Endothelial cell (in vitro differentiated cells): ENCODE measurements at places on chromosomes 16 and 17.
A peak's percentile ranks its signal among the peaks of the same experiment; 100 is the strongest.

DNA sequence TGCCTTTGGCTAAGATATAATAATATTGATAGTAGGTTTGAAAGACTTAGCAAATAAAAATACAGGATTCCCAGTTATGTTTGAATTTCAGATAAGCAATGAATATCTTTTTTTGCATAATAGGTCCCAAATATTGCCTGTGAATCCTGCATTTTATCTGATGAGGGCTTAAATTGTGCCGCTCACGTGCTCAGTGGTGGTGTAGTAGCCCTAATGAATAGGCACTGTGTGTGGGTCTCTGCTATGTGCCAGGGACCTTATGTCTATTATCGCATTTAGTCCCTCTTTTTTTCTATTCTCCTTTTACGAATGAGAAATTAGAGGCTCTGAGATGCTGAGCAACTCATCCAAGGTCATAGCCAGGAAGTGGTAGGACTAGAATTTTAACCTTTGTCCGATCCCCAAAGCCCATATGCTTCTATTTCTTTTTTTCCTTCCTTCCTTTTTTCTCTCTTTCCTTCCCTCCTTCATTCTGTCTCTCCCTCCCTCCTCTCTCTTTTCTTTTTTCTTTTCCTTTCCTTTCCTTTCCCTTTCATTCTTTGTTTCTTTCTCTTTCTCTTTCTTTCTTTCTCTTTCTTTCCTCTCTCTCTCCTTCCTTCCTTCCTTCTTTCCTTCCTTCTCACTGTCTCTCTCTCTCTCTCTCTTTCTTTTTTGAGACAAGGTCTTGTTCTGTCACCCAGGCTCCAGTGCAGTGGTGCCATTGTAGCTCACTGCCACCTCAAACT is 47.2 kb downstream of the RGS9 start:
- DNase-seq = no peak

- peak; percentile 73 for DNase-seq
Measured at GRCh38 chr16:57084257-57084770, 8.1 kb upstream of the CPNE2 start.

DNA sequence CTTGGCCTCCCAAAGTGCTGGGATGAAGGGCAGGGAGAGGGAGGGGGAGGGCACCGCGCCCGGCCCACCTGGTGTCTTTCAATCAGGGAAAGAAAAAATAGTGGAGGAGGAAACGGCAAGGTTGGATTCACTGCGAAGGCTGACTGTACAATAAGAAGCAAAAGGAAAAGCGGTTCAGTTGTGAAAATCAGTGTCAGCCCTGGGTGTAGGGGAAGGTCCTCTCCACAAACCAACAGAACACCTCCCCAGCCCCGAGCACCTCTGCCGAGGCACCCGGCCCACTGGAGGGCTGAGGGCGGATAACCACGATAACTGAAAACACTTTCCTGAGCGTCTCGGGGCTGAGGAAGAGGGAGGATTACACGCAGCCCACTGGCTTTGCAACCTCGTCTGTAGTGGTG is 1.4 kb upstream of the SPG7 start:
- no peak for DNase-seq

DNA sequence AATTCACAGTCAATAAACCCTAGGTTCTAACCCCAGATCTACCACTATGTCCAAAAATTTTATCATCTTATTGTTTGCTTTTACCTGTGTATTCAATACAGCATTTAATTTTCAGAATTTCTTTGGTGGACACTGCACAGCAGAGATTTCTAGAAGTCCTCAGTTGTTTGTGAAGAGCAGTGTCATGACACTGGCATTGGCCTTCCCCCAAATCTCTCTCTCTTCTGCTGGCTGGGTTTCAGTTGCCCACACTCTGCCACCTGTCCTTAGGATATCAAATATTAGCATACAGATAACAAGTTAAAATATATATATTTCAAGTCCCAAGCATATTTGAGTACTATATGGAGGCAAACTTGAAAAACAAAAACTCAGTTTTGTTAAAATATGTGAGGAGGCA is 2.0 kb upstream of the THUMPD1 start:
- DNase-seq = no peak

- no peak for DNase-seq
Measured at GRCh38 chr17:52024300-52024870, 134.1 kb downstream of the CA10 start.

GRCh38 chr16:57131351-57131970 is 39.1 kb downstream of the CPNE2 start:
- no peak for DNase-seq

- no peak for DNase-seq
Measured at GRCh38 chr16:57756424-57757325, 21.1 kb downstream of the KATNB1 start.

- no peak for DNase-seq
Measured at GRCh38 chr16:23754594-23755483, at the start of gene CHP2. Gene CHP2, plus strand, starts transcription at chr16:23755026. Its CDS starts 24 bp downstream, at chr16:23755050.

GRCh38 chr17:63279498-63280230 is 166.4 kb downstream of the CYB561 start:
- DNase-seq = no peak

DNA sequence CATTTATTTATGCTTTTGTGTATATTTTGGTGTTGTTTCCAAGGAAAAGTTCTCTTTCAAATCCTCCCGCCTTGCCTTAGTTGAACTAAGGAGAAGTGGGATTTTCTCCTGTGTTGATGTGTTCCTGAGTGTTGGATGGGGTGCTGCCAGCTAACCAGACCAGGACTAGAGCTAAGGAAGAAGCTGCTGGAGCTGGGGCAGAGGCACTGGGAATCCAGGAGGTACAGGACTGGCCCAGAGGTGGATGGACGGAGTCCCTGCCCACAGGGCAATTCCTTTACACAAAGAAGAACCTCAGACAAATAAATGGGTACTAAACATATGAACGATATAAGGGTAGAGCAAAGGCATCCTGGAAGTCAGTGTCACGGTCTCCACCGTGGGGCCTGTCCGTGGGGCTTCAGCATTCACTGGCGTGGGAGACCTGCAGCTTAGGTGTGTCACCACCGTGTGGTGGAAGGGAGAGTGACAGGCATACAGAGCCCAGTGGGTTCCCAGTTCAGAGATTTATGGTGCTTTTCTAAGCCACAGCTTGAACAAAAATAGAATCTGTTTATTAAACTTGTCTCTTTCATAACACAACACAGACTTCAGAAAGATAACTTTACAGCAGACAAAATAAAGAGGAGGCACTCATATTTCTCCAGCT is 270.7 kb downstream of the NTN1 start:
- DNase-seq = peak; percentile 45

DNA sequence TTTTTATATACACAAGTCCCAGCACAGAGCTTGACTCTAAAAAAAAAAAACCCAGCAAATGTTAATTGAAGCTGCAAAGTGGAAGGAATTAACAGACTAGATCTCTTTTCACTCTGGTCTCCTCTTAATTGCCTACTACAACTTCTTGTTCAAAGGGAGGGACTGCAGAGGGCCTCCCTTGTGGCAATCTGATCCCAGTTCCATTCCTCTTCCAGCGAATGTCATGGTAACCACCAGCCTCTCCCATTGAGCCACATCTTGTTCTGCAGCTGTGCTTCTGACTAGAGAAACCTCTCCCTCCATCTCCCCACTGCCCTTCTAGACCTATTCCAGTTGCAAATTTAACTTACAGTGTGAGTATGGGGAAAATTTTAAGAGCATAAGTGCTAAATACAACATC is 5.9 kb downstream of the SUPT6H start:
- DNase-seq = no peak

DNA sequence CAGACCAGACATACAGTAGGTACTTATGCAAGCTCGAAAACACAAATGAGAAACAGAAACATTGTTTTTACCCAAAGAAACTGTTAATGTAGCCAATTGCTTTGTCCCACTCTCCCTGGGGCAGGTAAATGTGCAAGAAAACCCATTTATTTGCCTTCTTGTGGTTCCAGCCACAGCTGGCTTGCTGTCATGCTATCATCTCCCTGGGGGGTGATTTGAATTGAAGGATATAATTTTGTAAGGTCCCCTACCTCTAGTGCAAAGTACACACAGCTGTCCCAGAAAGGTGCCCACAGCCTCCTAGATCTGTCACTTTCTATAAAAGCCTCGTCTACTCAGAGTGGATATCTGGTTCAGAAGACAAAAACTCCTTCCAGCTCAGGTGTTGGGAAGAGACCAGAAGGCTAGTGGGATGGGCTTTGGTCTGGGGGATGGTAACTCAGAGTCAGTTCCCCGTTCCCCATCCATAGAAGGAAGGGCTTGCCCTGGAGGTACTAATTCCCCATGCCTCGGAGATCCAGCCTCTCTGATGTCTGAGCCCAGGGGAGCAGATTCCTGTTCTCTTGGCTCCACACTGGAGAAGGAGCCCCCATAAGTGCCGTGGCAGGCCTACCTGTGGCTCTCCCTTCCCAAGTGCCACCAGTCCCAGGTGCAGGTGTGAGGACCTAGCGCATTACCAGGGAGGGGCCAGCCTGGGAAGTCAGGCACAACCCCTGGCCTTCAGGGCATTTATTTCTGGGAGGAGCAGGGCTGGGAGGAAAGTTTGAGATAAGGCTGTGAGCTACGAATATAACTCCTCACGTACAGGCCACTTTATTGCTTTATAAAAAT is 2.4 kb upstream of the PRR15L start:
- DNase-seq = no peak

GRCh38 chr17:47246120-47246519 is 7.5 kb upstream of the ITGB3 start:
- no peak for DNase-seq

GRCh38 chr17:43524945-43525575 is 21.1 kb downstream of the ETV4 start:
- no peak for DNase-seq

DNA sequence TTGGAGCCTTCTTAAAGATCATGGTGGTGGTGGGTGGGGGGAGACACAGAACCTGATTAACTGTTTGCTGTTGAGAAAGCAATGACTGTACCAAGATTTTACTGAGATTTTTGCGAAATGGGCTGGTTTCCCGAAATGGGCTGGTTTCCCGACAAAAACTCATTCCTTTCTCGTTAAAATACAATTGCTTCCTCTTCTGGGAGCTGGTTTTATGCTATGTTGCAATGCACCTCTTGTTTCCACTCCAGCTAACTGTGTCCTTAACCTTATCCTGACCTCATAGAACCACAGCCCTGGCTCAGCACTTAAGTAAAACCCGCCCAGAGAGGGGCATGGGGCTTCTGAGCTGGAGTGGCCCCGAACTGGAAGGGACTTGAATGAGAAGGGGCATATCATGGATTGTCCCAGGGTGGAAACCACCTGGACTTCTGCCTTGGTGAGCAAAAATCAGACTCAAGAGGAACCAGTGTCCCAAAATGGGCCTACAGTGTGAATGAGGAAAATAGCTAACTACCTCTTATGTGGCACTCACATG is 20.9 kb downstream of the FAM20A start:
- DNase-seq = no peak

DNA sequence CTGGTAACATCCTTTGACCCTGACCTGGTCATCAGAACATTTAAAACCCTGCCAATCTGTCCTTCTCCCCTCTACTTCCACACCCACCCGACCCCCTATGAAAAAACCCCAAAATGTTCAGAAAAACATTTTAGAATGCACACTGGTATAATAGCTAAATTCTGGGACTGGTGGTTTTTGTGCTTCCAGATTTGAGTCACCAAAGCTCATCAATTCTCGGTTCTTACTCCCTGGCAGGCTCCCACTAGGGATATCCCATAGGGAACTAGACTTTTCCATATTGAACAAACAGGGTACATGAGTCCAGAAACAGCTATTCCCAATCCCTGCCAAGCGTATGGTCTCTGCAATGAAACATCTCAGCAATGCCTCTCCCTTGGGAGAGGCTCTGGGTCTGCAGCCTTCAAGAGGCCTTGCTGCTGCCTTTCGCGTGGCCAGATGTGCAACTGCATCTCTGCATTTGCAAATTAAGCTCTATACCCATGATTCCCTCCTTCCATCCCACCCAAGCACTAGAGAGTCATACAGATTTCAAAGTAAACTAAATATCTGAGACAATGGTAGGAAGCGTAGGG is 67.7 kb downstream of the SMG6 start:
- no peak for DNase-seq

DNA sequence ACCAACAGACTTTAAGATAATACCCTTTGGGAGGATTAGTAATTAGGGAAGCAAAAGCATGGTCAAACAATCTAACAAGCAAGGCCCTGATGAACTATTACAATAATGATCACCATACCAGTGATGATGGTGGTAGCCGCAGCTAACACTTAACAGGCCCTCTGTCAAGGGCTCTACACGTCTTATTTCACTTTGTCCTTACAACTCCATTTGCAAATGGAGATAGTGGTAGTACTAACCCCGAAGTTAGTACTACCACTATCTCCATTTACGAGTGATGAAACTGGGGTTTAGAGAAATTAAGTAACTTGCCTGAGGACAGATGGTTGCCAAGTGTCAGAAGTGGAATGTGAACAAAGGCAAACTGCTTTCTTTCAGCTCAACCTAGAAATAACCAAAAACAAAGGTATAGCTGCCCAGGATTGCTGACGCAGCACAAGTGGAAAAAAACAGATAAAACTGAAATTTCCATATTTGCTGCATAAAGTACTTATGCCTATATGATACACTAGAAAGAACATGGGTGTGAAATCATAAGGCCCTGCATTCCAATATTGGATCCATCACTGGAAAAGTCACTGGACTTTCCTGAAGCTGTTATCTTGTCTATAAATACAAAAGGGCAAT is 24.6 kb downstream of the CEP112 start:
- DNase-seq = no peak

DNA sequence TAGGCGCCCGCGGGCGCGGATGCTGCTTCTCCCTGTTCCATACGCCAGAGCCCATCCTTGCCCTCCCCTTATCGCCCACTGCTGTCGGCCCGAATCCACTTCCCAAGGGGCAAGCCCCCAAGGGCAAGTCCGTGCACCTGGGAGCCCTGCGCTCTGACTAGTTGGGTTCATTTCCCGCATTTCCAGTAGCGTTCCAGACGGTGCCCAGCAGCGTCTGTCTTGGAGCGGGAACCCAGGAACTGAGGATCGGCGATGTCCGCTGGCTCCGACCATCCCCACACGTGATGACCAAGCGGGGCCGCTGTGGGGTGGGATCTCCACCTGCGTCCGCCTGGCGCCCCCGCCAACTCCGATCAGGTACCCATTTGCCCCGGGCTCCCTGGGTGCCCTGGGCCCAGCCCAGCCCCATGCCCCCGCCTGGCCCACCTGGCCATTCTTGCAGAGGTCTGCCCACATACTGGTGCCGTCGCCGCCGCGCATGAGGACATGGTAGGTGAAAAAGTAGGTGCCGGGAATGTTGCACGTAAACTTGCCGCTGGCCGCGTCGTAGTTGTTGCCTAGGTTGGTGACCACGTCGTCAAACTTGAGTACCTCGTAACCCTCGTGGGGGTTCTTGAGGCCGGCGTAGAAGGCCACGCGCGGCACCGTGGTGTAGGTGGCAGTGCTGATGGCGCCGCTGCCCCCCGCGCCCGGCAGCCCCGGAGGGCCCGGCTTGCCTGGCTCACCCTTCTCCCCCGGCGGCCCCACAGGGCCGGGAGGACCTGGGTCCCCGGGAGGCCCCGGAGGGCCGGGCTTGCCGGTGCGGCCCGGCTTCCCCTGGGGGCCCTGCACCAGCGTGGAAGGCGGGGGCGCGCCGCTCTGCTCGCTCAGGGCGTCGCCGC is 837 bp downstream of the C1QL1 start:
- no peak for DNase-seq

GRCh38 chr17:75751676-75752404 is 13.2 kb downstream of the GALK1 start:
- no peak for DNase-seq

- no peak for DNase-seq
Measured at GRCh38 chr16:21162661-21163151, 4.2 kb downstream of the LDAF1 start.

- no peak for DNase-seq
Measured at GRCh38 chr17:17714261-17714866, 33.1 kb downstream of the RAI1 start.

GRCh38 chr17:199806-200545 is 18.5 kb upstream of the DOC2B start:
- DNase-seq = peak; percentile 43

- DNase-seq = peak; percentile 70
Measured at GRCh38 chr16:49441366-49441780, 67.8 kb downstream of the C16orf78 start.
